ENCODE measurements at places on chromosomes 4 and X.

GRCh38 chr4:140851032-140851636 lies 94.9 kb upstream of the TBC1D9 start:
- no peak for DNase-seq

- DNase-seq, result no peak
Observed at GRCh38 chr4:147843162-147843561, 111.3 kb downstream of the ARHGAP10 start.

- DNase-seq, result no peak
Observed at GRCh38 chr4:151460434-151460833, 51.5 kb downstream of the FHIP1A start.

DNA sequence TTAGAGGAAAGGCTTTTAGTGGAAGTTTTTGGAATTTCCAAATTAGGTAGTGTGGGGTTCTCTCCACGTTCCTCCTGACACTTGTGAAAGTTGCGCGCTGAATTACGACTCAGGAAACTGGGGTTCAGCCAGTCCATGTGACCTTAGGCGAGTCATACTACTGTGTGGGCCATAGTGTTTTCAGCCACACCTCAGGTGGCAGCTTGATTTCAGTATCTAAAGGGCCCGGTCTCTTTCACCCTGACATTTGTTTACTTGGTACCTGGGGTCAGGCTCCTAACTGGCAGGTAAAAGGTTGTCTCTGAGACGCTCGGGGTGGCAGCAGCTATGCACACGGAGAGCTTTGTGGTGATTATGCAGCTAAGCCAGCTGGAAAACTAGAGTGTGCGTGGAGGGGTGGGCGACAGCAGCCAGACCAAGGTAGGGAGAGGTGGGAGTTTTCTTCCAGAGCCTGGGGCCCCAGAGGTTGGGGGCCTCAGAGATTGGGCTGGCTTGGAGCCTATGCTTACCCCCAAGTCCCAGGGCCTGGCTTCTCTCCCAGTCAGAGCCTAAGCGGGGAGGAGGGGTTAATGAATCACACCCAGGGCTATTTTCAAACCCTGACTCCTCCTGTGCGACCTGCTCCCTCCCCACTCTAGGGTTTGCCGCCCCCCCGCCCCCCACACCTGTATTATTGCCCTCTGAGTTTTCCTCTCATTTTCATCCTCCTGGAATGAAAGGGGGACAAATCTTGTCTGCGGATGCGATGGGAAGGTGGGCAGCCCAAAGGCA lies 47.2 kb downstream of the STARD8 start:
- DNase-seq, result no peak

- no peak for DNase-seq
Observed at GRCh38 chrX:9875801-9876200, 89.6 kb downstream of the SHROOM2 start.

DNA sequence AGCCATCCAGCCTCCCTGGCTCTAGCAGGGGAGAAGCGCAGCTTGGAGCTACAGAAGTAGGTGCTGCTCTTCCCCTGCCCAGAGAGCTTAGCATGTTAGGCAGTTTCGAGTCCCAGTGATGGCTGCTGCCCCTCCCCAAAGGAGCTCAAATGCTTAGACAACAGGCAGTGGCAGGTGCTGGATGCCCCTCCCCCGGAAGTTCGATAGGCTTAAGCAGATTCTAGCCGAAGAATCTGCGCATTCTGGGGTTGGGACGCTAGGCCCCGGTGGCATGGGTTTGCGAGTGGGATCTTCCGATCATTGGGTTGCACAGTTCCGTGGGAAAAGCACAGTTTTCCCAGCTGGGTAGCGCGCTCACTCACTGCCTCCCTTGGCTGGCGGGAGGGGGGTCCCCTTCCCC lies 117.2 kb downstream of the MAPK10 start:
- no peak for DNase-seq

DNA sequence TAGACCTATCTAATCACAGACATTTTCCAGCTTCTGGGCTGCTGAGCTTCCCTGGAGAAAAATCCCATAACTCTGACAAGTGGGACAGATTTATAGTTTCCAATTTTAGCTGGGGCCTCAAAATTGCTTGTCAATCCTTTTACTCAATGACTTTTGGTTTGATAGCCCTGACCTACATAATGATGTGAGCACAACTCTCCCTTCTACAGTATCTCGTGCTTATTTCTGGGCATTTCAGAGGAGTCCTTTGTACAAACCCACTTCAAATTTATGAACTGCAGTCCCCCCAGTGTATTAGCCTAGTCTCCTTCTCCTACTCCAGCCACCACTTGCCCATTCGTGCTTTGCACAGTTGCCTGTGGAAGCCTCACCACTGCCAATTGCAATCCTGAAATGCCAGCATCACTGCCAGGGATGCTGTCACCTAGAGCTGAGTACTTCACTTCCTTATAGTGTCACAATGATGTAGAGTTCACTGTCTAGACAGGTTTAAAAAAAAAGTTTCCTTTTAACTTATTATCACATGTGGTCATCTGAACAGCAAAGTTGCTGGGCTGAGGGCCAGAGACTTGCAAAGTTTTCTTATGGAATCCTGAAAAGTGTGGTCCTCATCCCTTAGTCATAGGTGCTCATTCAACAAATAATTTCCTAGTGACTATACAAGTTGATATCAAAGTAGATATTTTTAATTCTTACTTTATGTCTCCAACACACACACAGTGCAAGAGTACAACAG lies 21.2 kb downstream of the TRAM1L1 start:
- no peak for DNase-seq

- peak; percentile 8 for DNase-seq
Observed at GRCh38 chrX:153554519-153555167, 37.2 kb downstream of the ATP2B3 start.

DNA sequence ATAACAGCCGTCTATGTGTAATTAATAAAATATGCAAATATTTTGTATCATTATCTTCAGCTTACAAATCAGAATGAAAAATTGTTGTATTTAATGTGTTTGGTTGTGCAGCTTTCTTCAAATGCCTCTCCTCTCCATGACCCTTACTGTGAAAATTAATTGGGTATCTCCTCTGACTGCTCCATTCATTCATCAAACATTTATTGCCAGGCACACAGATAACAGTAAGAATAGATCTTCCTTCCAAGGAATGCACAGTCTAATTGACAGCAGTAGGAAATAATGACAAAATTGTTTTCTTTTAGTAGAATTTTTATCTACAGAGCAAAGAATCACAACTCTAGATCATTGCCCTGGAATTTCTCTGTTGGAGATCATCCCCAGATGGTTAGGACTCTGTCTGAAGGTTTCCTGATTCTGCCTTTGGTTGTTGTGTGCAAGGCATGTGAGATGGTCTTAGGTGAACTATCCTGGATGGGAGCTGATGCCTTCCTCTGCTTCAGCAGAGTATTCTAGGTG lies 395.0 kb upstream of the FAT1 start:
- no peak for DNase-seq

- no peak for DNase-seq
Observed at GRCh38 chrX:150958177-150958576, 25.0 kb upstream of the HMGB3 start.

GRCh38 chr4:188121530-188121929 lies 12.1 kb upstream of the TRIML2 start:
- DNase-seq, result no peak

GRCh38 chrX:139692908-139693307 lies 15.1 kb downstream of the MCF2 start:
- DNase-seq, result no peak

GRCh38 chr4:179521952-179522351 lies 2079.7 kb upstream of the AGA start:
- DNase-seq, result no peak

DNA sequence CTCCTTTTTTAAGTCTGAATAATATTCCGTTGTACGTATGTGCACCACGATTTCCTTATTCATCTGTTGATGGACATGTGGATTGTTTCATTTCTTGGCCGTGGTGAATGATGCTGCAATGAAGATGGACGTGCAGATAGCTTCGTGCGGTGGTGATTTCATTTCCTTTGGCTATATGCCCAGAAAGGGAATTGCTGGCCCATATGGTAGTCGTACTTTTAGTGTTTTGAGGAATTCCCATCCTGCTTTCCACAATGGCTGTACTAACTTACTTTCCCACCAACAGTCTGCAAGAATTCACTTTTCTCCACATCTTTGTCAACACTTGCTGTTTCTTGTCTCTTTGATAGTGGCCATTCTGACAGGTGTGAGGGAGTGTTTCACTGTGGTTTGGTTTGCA lies 12.8 kb downstream of the ZFP42 start:
- no peak for DNase-seq

GRCh38 chr4:151541389-151542071 lies 132.6 kb downstream of the FHIP1A start:
- DNase-seq, result no peak

DNA sequence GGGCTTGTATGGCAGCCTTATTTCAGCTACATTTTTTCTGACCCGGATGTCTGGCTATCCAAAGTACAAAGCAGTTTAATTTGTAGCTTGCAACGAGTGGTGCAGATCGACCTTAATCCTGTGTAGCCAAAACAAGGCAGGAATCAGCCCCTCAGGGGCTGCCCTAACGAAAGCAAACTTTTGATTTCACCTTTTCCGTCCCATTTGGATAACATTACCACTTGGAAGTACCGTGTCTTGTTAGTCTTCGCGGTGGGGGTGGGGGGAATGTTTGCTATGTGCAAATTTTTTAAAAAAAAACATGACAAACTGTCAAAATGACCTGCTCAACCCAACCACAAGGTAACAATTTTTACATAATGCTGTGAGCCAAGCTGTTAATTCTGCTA lies 766 bp upstream of the DNAJB14 start:
- no peak for DNase-seq

- no peak for DNase-seq
Observed at GRCh38 chr4:96606451-96606850, 766.6 kb downstream of the PDHA2 start.

DNA sequence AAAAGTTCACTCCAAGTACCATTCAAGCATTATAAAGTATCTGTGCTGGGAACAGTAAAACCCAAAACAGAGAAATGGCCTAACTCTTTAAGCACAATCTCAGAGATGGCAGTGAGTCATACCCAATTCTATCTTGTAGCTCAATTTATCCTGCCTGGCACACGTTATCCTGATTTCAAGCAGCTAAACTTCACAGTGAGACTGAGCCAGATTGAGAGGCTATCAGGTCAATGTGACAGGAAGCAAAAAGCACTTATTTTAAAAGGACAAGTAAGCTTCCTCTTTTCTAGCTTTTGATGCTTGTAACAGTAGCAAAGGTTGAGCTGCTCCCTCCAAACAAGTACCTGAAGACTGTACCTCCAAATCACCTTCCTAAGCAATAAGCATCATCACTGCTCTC lies 324.9 kb downstream of the NAF1 start:
- DNase-seq, result no peak

DNA sequence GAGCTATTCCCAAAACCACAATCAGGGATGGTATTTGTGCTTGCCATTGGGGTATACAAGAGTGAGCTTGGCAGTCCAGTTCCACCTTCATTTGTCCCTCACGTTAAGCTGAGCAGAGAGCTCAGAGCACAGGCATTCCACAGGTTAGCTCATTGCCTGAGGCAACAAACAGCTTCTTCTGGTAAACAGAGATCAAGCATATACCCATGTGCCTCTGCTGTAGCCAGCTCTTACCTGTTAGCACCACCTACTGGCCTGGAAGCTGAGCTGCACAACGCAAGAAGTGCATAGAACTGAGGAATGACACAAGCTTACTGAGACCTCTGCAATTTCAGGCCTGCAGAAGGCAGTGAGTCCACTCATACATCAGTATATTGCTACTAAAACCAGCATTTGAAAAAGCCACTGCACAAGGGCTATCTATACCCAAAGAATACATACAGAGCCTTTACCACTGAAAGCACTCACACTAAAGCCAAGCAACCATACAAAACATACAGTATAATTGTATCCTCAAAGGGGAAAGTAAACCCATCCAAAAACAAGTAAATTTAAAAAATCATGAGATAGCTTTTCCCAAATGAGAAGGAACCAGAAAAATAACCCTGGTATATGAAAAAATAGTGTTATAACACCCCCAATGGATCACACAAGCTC lies 258.3 kb upstream of the GABRA2 start:
- no peak for DNase-seq

GRCh38 chr4:4752576-4753401 lies 106.7 kb upstream of the MSX1 start:
- no peak for DNase-seq

GRCh38 chr4:152643153-152644035 lies 36.4 kb downstream of the TMEM154 start:
- DNase-seq, result no peak

DNA sequence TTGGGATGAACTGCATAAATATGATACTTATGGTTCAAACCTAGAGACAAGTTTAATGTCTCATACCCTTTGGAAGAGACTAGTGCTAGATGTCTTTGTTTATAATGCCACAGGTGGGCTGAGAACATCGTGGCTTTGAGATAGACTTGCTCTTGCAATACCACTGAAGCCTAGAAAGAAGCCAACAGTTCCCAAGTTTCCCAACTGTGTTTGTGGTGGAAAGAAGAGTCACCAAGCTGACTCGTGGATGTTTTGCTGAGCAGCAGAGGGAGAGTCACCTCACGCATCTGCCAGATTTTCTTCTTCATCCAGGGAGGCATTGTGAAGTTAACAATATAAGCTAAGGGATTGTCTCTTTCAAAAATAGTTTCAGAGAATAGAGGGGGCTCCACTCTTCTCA lies 1076.2 kb downstream of the C4orf33 start:
- DNase-seq, result no peak

DNA sequence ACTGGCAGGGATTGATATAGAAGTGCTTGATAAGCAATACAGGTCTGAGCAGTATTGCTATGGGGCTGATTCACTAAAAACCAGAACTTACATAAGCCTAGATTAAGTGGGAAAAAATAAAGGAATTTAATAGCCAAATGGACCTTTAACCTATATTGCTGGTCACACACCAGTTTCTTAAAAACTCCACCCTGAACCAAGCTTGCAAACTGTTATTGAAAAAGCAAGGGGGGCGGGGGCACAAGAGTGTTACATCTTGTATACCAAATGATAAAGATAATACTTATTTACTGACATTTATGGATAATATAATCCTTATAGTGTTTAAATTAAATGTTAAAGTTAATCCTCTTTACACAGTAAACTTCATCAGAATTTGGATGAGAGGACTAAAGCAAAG lies 40.3 kb upstream of the PITX2 start:
- no peak for DNase-seq

GRCh38 chr4:155822572-155822971 lies 43.5 kb downstream of the ASIC5 start:
- no peak for DNase-seq

DNA sequence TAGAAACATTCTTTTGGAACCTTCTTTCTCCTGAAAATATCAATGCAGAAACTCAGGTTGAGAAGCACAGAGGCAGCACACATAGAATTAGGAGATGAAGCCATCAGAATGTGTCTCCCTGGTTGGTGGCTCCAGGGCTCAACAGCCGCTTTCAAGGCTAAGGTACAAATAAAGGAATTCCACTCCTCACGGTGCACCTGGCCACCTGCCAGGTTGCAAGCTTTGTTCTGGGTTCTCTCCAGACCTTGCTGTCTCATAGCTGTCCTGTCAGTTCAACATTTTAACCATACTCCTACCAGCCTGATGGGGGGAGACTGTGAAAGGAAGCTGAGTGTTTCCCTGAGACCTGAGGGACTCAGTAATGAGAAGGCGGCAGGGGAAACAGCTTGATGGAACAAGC lies 96.3 kb upstream of the HPF1 start:
- no peak for DNase-seq
